ENCODE measurements at places on chromosomes 5 and 9.

DNA sequence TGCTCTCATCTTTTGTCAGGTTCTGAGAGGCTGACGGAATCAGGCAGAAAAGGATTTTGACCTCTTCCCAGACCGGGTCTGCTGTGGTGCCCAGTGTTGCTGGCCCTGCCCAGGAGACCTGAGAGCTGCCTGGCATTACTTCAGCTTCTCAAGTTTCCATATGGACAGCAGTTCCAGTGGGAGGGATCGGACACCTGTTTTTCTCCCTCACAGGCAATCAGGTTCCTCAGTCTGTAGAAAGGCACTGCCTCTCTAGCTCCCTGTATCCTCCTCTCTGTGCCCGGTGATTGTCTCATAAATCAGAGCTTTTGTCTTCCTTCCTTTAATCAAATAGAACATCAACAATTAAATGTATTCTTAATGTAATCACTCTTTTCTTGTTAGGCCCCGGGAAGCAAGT lies 198.7 kb downstream of the SEMA6A start:
- DNase-seq: no peak

- DNase-seq: no peak
Measured at GRCh38 chr5:32618962-32619361, 33.6 kb downstream of the SUB1 start.

DNA sequence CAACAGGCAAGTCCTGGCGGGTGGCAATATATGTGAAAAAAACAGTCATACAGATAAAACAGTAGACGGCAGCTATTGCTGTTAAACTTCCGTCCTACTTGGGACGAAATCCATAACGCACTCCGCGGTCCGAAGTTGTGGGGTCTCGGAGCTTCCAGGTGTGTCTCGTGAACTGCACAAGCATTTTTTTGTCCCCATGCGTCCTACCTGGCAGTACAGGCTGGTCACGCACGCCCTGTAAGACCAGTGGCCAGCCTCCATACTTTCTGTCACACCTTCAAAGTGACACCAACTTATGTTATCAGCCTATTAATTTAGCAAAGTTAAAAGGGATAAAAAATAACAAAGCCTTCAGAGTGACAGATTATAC lies 51.3 kb downstream of the TGFBI start:
- DNase-seq: no peak

DNA sequence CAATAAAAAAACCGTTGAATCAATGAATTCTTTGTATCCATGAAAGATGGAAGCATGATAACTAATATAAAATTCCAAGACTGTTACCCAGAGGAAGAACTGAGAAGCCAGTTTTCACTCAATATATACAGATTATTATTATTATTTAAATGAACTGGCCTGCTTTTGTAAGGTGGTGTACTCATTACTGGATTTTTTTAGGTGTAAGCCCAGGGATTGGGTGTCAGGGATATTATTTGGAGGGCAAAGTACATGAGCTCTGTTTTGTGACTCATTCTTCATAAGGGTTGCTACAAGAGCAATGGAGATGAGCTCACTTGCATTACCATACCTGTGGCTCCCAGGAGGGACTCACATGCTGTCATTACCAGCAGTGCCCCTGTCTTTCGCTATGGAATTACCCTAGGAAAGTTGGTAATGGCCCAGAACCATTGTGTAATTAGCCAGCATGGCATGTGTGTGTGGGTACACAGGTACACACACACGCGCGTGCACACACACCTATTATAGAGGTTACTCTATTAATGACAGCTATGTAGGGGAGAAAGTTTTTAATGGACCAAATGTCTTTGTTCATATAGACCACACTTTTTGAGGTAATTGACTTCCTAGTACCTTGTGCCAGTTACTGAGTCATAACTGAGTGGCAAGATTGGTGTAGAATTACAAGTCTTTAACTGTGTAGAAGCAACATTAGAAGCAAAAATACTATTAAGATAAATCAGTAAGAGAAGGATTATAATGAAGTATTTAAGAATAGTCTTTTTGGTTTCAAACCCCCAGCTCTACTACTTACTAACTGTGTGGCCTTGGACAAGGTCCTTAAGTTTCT lies 143.4 kb downstream of the GDNF start:
- DNase-seq: peak; percentile 28

- DNase-seq: no peak
Measured at GRCh38 chr5:135251093-135251492, 147.9 kb downstream of the MACROH2A1 start.

DNA sequence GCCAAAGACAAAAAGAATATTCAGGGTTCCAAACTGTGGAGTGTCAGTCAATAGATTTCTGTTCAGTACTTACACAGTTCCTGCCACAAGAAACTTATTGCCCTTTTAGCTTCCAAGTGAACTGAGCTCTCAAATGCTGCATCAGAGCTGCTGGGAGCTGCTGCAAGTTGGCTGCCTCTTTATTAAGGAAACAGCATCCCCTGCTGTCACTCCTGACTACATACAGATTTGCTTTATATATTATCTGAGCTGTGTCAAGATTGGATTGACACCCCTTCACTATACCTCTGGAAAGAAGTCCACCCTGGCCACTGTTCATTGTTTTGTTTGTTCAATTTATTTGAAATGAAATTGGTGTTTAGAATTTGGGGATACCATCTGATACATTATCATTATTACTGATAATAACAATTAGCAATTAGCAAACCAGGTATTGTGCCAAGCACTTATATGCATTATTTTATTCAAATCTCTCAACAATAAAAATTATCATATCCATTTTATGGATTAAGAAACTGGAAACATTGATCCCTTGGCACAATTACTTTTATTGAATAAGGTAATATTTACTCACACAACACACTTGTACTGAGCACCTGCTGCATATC lies 16.4 kb upstream of the C5orf58 start:
- no peak for DNase-seq

Data from NCI-H446 treated with DMSO at 0.1 percent for 48 hours (cell line).